Activated T-cell treated with anti-CD3 and anti-CD28 coated beads, Interleukin-2, amount 50 U/mL, for 24 hours (primary cell): ENCODE measurements at places on chromosomes 7 and 10.

GRCh38 chr7:30363778-30364563, 79.6 kb downstream of the ZNRF2 start:
- no peak for DNase-seq

DNA sequence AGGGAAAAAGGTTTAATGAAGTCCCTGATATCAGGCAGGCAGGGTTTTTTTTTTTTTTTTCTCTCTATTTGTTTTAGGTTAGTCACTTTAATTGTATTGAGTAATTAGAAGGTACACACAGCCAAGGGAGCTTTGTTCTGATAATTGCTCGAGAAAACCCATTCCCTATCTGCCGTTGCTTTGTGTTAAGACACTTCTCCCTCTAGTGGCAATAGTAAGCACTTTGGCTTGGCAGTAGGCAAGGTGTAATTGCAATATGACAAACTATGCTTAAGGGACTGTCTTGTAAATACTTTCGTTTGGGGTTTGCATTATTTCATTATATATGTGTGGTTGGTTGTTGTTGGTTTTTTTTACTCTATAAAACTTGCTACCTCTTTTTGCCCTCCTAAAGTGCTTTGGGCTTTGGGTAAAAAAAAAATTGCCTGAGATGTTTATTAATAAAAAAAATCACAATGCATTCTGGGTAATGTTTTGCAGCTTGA, 113.4 kb downstream of the BTRC start:
- DNase-seq = no peak

DNA sequence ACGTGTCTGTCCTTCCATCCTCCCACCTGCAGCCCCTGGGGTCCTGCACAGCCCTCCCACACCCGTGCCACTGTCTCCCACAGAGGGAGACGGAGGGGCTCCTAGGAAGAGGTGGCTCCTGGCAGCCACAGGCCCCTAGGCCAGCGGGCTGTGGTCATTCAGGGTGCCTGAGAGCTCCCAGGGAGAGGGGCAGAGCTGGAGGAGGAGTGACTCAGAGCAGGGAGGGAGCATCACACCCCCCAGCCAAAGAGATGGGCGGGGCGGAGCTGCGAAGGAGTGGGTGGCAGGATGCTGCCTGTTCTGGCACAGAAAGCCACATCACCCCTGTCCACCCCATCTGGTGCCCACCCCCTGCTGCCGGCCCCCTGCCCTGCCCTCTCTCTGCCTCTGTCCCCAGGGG, 50.5 kb downstream of the STK32C start:
- DNase-seq = peak; percentile 56

DNA sequence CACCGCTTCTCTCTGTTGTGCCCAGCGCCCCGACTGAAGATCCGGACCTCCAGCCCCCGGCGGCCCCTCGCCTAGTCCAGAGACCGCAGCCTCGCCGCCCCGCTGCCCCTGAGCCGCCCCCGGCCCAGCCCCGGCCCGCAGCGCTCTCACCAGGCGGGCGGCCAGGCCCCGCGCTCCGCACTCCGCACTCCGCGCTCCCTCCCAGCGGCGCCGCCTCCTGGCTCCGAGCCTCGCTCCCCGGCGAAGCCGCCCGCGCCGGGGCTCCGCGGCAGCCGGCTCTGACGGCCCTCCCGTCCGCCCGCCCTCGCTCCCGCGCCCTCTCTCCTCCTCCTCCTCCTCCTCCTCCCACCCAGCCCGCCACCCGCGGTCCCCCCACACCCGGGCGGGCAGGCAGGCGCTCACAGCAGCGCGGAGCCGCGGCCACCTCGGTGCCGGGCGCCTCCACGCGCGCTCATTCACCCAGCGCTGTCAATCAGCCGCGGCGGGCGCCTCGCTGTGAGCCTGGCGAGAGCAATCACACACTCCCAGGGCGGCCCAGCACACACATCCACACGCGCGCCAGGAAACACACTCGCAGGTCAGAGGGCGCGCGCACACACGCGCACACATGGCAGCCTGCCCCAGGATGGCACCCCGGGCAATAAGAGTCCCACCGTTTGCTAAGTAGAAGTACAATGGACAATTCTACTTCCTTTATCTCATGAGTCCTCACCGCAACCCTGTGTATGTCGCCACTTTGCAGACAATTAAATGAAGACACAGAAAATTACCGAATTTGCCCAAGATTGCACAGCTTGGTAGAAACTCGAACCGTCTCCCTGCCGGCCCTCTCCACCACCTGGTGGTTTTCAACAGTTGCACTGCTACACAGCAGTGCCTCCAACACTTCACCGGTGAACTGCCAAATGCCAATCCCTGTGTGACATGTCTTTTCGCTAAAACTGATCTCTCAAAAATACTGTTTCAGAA, at the start of gene PRRT4:
Gene PRRT4 (minus strand): TSS at position 280 of the 969 bp plus-strand sequence.
- peak; percentile 67 for DNase-seq

DNA sequence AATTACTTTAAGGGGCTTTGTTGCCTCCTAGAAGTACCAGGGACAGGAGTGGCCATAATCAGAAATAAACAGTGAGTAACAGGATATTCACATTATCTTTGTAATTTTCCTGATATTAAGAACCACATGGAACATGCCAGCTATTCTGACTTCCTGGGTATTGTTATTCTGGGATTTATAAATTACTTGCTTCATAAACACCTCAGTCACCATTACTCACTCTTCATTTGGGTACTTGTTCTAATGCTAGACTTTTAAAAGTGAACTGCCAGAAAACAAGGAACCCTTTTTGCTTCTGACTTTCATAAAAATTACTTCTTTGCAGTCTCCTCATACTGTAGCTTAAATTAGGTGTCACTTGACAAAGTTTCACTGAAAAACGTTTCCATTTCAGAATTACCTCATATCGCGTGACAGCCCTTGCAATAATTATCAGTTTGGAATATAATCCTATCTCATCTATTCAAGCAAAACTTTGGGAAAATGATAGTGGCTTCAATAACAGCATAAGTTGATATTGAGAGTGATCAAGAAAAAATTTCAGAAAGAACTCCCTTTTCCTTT, 29.8 kb downstream of the CABCOCO1 start:
- DNase-seq = no peak

- DNase-seq = no peak
These were observed 19.3 kb downstream of the PPP1R3C start for GRCh38 chr10:91613411-91614187.

DNA sequence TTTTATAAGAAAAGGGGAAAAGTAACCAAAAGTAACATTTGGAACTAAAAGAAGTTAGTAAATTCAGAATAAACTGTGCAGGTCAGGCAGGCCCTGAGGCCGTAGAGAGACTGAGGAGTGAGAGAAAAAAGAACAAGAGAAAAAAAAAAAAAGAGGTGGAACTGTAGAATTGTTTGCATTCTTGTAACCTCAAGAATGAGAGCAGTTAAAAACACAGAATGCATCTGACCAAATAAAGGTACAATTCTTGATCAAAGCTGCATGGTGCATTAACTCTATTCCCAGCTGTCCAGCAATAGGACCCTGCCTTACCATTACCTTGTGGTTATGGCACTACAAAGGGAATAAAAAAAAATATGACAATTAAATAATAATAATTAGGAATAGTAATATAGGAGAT, 170.1 kb upstream of the SEMA3A start:
- no peak for DNase-seq

- peak; percentile 69 for DNase-seq
These were observed 94.9 kb upstream of the IKZF1 start for GRCh38 chr7:50209461-50210135.

DNA sequence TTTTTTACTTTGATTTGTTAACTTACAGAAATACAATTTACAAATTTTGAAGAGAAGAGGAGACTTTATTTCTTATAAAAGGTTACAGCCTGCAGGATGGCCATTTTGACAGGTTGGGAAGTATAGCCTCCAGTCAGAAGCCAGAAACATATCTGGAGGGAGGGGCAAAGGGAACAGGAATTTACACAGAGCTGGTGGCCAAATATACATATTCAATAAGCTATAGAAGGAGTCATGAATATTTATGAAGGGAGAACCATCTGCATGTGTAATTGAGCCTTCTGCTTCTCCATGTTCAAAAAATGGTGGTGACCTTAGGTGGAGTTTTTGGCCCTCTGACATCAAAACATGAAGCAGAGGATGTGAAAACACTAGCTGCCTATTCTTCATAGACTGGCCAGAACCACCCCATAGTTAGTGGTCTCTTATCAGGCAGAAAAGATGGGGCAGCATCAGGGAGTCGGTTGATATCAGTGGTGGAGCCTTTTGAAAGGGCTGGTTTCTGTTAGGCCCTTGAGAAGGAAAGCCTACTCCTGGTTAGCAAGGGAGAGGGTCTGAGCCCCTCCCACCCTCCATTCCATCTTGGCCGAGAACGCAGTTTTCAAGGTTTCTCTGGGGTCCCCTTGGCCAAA, 57.2 kb downstream of the ENTPD1 start:
- no peak for DNase-seq

DNA sequence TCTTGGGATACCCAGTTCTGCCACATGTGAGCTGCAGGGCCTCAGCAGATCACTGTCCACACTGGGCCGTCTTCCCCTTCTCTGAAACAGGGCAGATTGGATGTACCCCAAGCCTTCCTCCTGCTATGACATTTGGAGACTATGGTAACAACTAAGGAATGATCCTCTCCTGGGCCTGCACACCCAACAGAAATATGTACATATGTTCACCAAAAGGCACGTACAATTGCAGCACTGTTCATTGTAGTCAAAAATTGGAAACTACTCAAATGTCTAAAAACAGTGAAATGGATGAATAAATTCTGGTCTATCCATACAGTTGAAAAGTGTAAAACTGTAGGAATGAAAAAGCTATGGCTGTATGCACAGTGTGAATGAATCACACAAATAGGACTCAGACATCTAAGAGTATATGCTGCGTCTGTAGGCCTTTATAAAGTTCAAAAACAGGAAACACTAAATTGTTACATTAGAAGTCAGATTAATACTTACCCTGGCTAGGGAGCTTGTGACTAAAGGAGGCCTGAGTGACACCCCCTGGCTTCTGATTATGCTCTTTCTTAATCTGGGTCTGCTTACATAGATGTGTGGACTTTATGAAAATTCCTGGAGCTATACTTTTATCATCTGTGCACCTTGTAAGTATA, 16.1 kb upstream of the XPNPEP1 start:
- no peak for DNase-seq

DNA sequence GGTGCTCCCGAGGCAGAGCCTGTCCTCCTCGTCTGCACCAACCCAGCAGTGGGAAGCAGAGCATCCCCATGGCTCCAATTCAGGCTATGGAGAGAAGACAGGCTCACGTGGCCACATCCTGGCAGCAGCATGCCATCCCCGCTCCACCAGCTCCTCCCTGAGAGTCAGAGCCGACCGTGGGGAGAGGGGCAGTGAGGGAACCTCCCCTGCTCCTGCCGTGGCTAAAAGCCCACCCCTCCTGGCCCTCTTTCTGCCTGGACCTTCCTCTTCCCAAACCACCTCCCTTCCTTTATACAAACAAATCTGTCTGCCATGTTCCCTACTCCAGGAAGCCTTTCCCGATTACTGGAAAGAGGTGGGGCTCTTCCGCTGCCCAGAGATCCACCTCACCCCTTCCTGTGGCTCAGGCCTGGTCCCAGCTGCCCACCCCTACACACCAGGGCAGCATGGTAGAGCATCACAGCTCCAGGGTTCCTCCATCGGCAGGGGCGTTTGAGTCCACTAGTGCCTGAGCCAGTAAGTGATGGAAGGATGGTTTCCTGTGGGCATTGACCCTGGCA, 10.8 kb upstream of the AQP1 start:
- DNase-seq = no peak

- DNase-seq = peak; percentile 66
These were observed at the start of gene PRKAR1B for GRCh38 chr7:727104-727805. TSS of gene PRKAR1B (minus strand) at chr7:727281. CDS start at chr7:711505, 15,776 bp downstream.

DNA sequence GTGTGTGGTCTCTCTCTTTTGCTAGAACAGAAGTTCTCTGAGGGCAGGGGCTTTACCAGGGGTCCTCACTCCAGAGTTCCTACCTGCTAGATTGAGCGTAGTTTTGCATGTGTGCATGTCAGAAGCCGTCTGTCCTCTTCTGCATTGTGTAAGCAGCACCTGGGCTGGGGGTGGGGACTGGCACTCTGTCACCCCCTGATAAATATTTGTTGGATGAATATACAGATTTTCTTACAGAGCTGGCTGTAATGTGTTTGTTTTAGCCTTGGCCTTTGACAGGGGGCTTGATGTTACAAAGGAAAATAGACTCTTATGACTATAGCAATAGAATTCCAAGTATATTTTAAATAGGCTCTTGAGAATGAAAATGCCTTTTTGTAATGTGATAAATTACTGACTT, 46.6 kb downstream of the WDR37 start:
- no peak for DNase-seq

- no peak for DNase-seq
These were observed 19.2 kb downstream of the CRPPA start for GRCh38 chr7:16402091-16402490.

DNA sequence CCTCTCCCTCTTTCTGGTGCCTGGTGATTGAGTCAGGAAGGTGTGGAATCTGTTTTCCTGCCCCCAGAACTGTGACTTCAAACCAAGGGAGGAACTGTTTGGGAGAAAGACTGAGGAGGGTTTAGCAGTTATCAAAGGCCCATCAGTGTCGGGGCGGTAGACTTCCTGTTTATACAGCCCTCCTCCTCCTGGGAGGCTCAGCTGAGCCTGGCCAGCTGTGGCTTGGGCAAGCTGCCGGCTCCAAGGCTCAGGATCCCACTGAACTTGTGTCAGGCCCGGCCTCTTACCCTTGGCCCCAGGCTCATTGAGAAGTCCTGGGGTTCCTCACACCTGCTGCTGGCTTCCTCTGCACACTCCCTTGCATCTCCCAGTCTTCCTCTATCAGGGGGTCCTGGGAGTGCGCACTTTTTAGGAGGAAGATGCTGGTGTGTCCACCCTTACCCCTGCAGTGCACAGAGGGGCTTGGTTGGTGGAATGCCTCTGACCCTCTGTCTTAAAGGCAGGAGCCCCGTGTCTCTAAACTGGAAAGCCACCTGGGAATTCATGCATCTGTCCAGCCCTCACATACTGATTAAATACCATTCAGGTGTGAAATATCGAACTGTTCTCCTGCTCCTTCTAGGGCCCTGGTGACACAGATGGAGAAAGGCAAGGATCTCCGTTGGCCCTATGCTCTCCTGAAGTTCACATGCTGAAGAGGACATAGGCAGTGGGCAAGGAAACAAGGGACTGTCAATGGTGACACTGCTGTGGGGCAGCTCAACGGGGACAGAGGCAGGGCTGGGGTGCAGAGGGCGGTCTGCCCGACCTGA, 32.4 kb downstream of the CXCL12 start:
- DNase-seq = peak; percentile 5

- DNase-seq = peak; percentile 45
These were observed 140.9 kb upstream of the NRBF2 start for GRCh38 chr10:62992145-62992721.

- DNase-seq = no peak
These were observed 177.9 kb downstream of the TNS3 start for GRCh38 chr7:47404010-47404409.

GRCh38 chr7:8597565-8597964, 164.2 kb downstream of the NXPH1 start:
- no peak for DNase-seq

- DNase-seq = no peak
These were observed 32.5 kb downstream of the ARHGAP22 start for GRCh38 chr10:48572414-48572813.

- peak; percentile 49 for DNase-seq
These were observed 178.3 kb downstream of the PRKCQ start for GRCh38 chr10:6401558-6402348.

- no peak for DNase-seq
These were observed 1.6 kb upstream of the ZNF239 start for GRCh38 chr10:43576062-43576461.
